ENCODE measurements at places on chromosomes 2 and 18.

- DNase-seq, result no peak
Measured at GRCh38 chr2:16707014-16707623, 41.5 kb upstream of the CYRIA start.

DNA sequence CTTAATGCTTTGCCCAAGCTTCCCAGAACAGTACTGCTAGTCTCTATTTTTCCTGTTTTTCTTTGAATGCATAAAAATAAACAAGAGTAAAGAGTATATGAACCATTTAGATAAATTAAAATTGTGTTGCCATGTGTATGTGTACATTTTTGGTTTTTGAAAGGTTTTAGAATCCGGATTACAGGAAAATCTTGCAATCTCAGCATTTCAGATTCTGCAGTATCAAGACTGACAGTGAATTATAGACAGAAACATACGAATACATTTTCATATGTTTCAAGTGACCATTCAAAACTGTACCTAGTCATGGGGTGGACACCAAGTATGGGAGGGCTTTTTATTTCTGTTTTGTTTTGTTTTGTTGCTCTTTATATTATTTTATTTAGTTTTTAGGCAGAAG is 604.1 kb downstream of the LRP1B start:
- no peak for DNase-seq

- DNase-seq, result no peak
Measured at GRCh38 chr2:145777297-145777696, 1257.4 kb upstream of the ZEB2 start.

- DNase-seq, result no peak
Measured at GRCh38 chr18:79799619-79800370, 2.1 kb downstream of the KCNG2 start.

DNA sequence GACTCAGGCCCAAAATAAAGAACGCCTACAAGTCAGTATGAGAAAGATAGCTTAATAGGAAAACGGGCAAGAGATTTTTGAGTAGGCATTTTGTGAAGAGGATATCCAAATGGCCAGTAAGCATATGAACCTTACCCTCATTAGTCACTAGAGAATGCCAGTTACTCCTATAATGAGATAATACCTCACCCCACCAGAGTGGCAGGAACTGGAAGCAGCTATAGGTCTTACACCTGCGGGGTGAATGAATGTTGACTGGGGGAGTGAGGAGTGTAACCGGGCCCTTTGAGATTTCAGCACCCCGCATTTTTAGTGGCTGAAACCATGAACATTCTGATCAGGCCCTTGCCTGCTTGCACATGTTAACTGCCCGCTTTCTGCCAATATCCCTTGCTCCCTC is 7.5 kb upstream of the PTPN2 start:
- DNase-seq, result no peak

GRCh38 chr2:143622106-143622505 is 492.9 kb downstream of the ARHGAP15 start:
- no peak for DNase-seq

GRCh38 chr2:150441226-150441625 is 46.2 kb downstream of the RND3 start:
- no peak for DNase-seq

- DNase-seq, result no peak
Measured at GRCh38 chr18:475202-476031, 25.1 kb downstream of the COLEC12 start.

GRCh38 chr18:3472681-3473544 is 22.9 kb downstream of the TGIF1 start:
- DNase-seq, result peak; percentile 52

DNA sequence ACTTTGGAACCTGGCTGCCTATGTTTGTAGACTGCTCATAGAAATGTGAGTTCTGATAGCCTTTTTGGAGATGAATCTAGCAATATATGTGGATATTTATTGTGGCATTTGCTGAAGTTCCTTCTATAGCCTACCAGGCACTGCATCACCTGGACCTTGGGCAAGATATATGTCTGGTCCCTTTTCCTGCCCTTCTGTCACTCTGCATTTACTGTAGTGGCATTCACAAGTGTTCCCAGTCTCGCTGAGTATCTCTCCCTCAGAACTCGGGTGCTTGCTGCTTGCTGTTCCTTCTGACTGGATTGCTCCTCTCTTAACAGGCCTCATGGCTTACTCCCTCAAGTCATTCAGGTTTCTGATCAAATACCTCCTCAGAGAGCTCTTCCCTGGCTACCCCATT is 145.0 kb downstream of the UBE2E3 start:
- no peak for DNase-seq

DNA sequence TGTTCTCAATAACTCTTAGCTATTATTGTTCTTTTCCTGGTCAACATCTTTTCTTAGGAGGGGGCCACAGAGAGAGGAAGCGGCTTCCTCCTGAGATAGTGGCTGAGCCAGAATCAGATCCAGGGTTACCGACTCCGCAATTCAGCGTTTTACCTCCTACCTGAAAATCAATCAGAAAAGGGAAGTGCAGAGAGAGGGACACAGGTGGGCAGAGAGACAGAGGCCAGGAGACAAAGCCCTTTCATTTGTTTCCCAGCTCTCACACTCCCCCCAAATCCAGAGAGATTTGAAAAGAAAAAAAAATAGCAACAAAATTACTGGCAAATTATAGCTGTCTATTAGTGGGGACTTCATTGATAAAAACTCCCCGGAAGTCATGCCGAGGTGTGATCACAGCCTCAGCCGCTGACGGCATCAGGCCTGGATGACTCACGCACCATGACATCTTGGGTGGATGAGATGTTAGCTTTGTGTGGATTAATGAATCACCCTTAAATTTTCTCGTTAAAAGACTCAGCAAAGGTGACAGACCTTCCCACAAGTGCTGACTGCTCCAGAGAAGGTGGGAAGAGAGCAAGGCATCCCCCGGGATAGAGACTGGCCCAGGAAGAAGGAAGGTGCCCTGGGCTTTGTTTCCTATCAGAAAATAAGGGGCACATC is 120.7 kb downstream of the LOXHD1 start:
- DNase-seq, result no peak

- DNase-seq, result no peak
Measured at GRCh38 chr2:96953611-96953978, 32.8 kb downstream of the FAM178B start.

DNA sequence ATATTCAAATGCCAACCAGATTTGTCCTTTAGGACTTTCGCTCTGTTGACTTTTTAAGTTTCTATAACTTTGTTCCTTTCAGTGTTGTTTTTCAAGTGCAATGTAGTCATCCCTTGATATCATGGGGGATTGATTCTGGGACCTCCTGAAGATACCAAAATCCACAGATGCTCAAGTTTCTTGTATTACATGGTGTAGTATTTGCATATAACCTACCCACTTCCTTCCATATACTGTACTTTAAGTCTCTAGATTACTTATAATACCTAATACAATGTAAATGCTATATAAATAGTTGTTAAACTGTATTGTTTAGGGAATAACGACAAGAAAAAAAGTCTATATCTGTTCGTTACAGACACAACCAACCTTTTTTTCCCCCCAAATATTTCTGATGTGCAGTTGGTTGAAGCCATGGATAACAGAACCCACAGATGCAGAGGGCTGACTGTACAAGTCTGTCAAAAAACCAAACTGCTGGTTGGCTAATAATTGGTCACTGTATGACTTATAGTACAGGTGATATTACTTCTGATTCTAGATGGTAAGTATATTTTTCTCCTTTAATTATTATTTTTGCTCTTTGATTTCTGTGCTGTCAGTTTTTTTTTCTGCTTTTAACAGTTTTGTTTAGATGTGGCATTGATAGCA is 201.7 kb upstream of the STON1 start:
- DNase-seq, result no peak

- DNase-seq, result no peak
Measured at GRCh38 chr2:78908973-78909372, 116.5 kb upstream of the REG3G start.

DNA sequence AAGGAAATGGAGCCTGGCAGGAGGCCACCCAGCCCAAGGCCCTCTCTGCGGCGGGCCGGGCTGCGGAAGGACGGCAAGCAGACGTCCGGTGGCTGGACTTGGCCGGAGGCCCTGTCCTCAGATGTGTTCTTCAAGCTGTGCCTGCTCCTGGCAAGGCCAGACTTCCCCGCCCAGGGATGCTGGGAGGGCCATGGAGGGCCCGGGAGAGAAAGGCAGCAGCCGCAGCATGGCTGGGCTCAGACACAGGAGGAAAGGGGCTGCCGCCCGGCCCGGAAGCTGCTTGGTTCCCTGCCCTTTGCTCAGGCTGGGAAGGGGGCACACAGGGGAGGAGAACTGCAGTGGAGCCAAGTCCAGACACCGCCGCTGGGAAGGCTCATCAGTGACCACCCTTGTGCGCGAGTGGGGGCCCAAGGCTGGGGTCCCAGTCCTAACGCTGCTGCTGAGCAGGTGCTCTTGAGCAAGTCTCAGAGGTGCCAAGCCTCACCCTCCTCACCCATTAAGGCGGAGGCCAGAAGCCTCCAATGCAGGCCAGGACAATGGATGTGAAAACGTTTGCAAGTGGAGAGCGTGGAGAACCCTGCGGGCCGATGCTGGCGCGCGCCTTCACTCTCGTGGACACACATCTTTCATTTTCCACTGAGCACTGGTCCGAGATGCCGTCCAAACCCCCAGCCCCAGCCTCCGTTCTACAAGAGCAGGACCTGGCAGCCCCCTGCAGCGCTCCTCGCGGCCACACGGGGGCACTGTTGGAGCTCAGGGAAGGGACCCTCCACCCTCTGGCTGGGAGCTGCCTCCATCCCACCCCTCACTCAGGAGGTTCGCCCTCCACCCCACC is 7.9 kb downstream of the CROCC2 start:
- peak; percentile 54 for DNase-seq

- no peak for DNase-seq
Measured at GRCh38 chr18:11862468-11863137, 11.4 kb downstream of the CHMP1B start.

DNA sequence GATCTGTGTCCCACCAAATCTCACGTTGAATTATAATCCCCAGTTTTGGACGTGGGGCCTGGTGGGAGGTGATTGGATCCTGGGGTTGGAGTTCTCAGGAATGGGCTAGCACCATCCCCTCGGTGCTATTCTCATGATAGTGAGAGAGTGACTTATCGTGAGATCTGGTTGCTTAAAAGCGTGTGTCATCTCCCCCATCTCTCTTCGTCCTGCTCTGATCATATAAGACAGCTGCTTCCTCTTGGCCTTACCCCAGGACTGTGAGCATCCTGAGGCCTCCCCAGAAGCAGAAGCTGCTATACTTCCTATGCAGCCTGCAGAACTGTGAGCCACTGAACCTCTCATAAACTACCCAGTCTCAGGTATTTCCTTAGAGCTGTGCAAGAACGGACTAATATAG is 163.7 kb upstream of the NDUFV2 start:
- no peak for DNase-seq

- DNase-seq, result no peak
Measured at GRCh38 chr18:36454245-36454644, 156.7 kb downstream of the FHOD3 start.

DNA sequence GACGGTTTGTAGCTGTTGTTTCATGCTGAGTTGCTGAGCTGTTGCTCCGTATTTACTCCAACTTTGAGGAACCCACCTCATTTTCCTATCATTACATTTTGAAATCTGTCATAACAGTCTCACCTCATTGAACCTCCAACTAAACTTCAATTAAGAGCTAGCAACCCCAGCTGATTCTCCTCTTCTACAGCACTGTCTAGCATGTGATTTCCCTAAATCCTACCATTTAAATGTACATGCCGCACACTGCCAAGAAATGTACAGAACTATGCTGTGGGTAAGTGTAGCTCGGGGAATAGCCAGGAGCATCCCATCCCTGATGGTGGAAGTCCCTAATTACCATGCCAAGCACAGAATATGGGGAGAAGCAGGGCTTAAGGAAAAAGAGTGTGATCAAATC is 299.9 kb downstream of the AFF3 start:
- no peak for DNase-seq

GRCh38 chr18:48485828-48486405 is 52.9 kb upstream of the CTIF start:
- no peak for DNase-seq

DNA sequence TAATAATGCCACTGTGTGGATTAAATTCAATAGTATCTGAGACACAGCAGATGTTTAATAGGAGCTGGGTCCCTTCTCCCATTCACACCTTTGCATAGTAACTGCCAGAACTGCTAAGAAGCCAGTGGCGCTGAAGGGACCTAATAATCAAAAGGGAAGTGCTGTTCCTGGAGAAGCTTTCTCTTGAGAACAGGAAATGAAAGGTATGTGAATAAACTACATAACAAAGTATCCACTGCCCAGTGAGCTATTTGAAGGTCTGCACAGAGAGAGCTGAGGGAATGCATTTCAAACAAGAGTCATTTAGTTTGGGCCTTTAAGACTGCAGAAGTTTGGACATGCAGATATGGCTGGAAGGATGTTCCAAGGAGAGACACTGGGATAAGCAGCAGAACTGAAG is 56.1 kb upstream of the KIDINS220 start:
- DNase-seq, result no peak

- DNase-seq, result no peak
Measured at GRCh38 chr2:72126186-72127100, 21.2 kb downstream of the CYP26B1 start.

DNA sequence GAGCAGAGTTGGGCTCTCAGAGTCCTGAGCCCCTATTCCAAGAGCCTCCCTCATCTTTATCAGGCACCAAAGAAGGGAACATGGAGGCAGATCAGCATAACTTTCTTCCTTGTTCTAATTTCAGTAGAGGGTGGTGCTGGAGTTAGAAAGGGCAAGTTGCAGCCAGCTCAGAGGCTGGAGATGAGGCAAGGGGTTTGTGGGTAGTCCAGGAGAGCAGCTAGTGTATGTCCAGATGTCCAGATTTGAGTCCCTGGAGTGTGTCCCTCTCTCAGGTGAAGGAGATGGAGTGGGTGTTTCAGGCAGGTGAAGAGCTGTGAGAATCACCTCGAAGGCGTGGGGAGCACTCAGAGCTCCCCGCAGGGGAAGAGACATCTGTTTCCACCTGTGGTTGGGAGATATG is 478 bp upstream of the PRKAG3 start:
- DNase-seq, result no peak

- peak; percentile 13 for DNase-seq
Measured at GRCh38 chr2:147549054-147549453, 295.8 kb upstream of the ACVR2A start.

DNA sequence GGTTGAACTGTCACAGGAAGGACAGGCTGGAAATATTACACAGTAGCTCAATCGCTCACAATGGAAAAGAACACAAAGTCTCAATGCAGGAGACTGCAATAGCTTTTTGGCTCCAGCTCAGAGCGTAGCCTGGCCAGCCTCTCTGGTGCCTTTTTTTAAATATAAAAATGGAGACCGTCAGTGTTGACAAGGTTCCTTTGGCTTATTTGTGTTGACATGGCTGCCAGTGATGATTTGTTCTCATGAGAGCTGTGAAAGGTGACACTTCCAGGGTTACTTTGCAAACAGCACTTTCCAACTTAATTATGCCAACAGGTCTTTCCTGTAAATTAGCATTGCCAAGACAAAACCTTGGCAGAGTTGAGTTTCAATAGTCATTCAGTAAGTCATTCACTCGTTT is 70.8 kb downstream of the KCNE4 start:
- DNase-seq, result no peak

GRCh38 chr2:175805442-175806124 is 196.5 kb downstream of the LNPK start:
- no peak for DNase-seq

DNA sequence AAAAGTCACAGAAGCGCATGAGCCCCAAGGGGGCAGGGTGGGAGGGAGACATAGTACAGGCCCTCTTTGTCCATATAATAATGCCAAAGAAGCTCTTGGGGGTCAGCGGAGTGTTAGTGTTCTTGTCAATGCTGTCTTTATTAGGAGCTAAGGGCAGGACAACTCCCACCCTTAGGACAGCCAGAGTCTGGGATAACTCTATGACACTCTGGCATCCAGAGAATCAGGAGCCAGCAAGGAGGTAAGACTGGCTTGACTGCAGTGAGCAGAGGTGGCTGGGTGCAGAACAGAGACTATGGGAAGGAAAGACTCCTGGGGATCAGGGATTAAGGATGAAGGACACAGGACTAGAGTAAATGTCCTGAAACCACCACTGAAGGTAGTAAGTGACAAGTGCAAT is 19.0 kb upstream of the HNMT start:
- DNase-seq, result no peak
